ENCODE measurements at places on chromosomes 11 and 22. TPM values are rescaled to one million over a fixed set of nuclear protein-coding genes. Genes with fewer than 3 reads are reported as not detected.

Gene TTC36
- 0.30 TPM for total RNA-seq

Gene DRD2
- total RNA-seq, result not detected

Gene OR10A2
- not detected for total RNA-seq

Gene TNRC6B
- 110 TPM for total RNA-seq

Gene VWCE
- 0.64 TPM for total RNA-seq

Gene MPEG1
- 2.8 TPM for total RNA-seq

Data from CD4-positive, alpha-beta T cell (primary cell).